Activated CD4-positive, alpha-beta T cell treated with anti-CD3 and anti-CD28 coated beads for 36 hours (primary cell): ENCODE measurements at places on chromosomes 2 and 18. TPM values are rescaled to one million over a fixed set of nuclear protein-coding genes. Genes with fewer than 3 reads are reported as not detected.

HOXD9 gene
- total RNA-seq: not detected

- no peak for DNase-seq
Observed at GRCh38 chr18:7616661-7617060, 49.5 kb downstream of the PTPRM start.

DNA sequence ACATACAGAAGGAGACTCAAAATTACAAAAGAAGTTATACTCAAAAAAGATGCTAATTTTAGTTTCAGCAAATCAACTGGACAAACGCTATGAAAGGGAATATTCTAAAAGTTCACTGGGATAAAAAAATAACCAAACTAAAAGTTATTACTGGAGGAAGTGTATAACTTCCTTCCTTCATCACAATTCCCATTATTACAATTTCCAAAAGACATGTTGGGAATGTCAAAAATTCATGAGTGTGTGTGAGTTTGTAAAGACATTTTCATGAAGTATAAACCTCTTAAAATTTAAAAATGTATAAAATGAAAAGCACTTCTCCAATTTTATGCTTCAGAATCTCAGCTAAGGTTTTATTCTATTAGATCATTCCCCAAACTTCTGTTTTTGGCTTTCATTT is 67.8 kb downstream of the MERTK start:
- no peak for DNase-seq

GRCh38 chr18:31634331-31634713 is 42.6 kb downstream of the TTR start:
- DNase-seq: no peak

GRCh38 chr2:140018541-140018940 is 1238.4 kb upstream of the NXPH2 start:
- no peak for DNase-seq

GRCh38 chr2:177172034-177172880 is 40.3 kb upstream of the HNRNPA3 start:
- DNase-seq: no peak

CFAP210 gene
- 0.23 TPM for total RNA-seq

DNA sequence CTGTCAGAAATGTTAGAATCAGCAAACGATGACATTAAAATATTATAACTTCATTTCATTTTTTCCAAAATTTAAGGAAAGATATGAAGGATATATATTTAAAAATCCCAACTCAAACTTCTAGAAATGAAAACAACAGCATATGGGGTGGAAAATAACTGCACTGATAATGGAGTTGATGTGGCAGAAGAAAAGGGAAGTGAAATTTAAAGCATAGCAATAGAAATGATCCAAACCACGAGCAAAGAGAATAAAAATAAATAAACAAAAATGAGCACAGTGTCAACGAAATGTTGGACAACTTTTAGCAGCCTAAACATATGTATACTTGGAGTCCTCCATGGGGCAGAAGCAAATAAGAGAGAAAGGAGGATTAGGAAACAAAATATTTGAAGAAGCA is 280.2 kb downstream of the KCNJ3 start:
- no peak for DNase-seq

GRCh38 chr2:6993229-6993640 is 76.0 kb downstream of the RNF144A start:
- DNase-seq: no peak

DNA sequence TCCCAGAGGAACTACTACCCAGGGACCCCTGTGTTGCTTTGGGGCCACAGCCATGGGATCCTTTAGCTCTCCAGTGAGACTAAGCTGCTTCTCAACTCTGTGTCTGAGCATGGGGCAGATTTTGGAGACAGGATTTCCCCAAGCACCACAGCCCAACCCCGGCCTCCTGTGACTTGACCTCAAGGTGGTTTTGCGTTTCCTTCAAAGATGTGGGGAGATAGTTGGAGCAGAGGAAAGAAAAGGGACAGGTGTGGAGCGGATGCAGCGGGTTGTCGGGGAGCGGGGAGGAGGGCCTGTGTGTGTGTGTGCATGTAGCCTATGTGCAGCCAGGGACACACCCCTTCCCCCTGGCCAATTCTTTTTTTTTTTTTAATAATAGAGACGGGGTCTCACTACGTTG is 10.2 kb downstream of the ARID5A start:
- no peak for DNase-seq

ABCG8 gene
- not detected for total RNA-seq

GRCh38 chr2:85455552-85456090 is 37.1 kb downstream of the SH2D6 start:
- DNase-seq: no peak

GRCh38 chr2:225693259-225693658 is 293.7 kb downstream of the NYAP2 start:
- no peak for DNase-seq

HOXD1 gene
- total RNA-seq: not detected

DNA sequence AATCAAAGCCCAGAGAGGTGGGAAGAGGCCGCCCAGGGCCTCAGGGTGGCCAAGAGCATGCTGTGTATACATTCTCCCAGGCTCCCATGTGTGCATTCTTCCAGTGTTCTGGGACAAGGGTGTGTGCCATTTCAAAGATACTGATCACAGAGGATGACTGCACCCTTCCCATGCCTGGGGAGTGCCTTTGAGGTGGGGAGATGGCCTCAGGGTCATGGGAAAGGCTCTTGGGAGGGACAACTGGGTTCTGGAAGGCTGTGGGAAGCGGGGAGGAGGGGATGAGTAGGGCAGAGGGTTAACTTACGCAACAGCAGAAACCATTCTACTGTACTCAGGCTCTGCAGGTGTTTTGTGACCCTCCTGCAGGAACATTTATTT is 40.9 kb downstream of the KLHL29 start:
- DNase-seq: no peak

GRCh38 chr2:172090044-172090961 is 5.0 kb downstream of the DLX1 start:
- DNase-seq: peak; percentile 30

NEURL3 gene
- total RNA-seq: 0.33 TPM
